Neural progenitor cell (in vitro differentiated cells): ENCODE measurements at places on chromosomes 3 and 15.

DNA sequence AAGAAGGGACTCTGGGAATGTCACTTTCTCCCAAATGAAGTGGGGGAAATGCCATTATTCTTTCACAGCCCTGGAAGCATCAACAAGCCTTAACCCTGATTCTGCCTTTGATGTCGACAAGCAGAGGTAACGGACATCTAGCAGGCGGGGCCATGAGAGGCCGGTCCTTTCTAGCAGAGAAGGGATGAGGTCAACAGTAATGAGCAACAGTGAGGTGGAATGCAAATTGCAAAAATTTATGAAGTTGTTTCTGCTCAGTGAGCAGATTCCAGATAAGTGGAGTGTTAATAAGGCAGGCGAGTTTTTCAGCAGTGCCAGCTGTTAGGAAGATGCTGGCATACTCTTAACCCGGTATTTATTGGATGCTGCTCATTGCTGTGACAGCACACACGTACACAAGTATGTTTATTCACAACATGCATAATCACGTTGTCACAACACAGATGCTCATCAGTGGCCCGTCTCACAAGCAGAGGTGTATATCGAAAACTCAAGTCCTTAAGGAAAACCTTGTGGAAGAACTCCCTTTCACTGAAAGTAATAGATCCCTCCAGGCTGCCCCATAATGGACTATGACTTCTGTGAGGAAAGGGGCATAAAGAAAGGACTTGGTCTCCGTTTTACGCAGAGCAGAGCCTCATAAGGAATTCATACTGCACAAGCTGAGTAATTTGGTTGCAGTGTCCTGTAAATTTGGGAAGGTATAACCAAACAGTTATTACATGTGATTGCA, 329.0 kb downstream of the IGSF11 start:
- peak; percentile 42 for DNase-seq
- peaks cover 11% of the 10 kb centered on the region for H3K4me1 ChIP-seq
- no peaks in the 10 kb centered on the region for H3K36me3 ChIP-seq
- H3K27me3 ChIP-seq = no peaks in the 10 kb centered on the region
- H3K27ac ChIP-seq = no peak overlapping the region

GRCh38 chr3:25497096-25497495, 69.0 kb downstream of the RARB start:
- H3K27me3 ChIP-seq = no peaks in the 10 kb centered on the region
- no peaks in the 10 kb centered on the region for H3K36me3 ChIP-seq
- no peak overlapping the region for H3K27ac ChIP-seq
- no peak for DNase-seq

- DNase-seq = no peak
- H3K27me3 ChIP-seq = no peaks in the 10 kb centered on the region
- H3K4me3 ChIP-seq = no peak overlapping the region
- no peak overlapping the region for H3K27ac ChIP-seq
- H3K36me3 ChIP-seq = no peaks in the 10 kb centered on the region
- H3K4me1 ChIP-seq = no peaks in the 10 kb centered on the region
Observed at GRCh38 chr3:117842086-117842485, 1132.5 kb downstream of the TUSC7 start.

- H3K27me3 ChIP-seq = peaks cover 37% of the 10 kb centered on the region
- peak overlapping the region; percentile 94 for H3K4me3 ChIP-seq
- H3K36me3 ChIP-seq = no peaks in the 10 kb centered on the region
- no peak overlapping the region for H3K27ac ChIP-seq
- DNase-seq = no peak
- peaks cover 50% of the 10 kb centered on the region for H3K4me1 ChIP-seq
Observed at GRCh38 chr3:50154476-50154839, 666 bp upstream of the SEMA3F start.

DNA sequence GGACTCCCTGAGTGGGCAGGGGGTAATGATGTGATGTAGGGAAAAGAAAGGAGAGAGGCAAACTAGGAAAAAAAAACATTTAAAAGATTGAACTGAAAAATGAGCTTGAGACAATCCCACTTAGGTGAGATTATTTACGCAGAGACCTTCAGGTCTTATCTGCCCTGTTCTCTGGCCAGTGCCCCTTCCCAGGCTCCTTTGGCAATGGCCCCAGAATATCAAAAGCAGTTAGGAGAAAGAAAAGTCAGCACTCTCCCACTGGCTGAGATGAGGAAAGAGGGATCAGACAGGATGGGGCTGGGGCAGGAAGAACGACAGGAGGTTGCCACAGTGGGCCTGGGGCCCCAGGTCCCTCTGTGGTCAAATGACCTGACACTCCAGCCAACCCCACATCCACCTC, 105.4 kb downstream of the MEGF11 start:
- H3K4me1 ChIP-seq = peaks cover 11% of the 10 kb centered on the region
- no peak overlapping the region for H3K27ac ChIP-seq
- DNase-seq = no peak
- no peak overlapping the region for H3K4me3 ChIP-seq

DNA sequence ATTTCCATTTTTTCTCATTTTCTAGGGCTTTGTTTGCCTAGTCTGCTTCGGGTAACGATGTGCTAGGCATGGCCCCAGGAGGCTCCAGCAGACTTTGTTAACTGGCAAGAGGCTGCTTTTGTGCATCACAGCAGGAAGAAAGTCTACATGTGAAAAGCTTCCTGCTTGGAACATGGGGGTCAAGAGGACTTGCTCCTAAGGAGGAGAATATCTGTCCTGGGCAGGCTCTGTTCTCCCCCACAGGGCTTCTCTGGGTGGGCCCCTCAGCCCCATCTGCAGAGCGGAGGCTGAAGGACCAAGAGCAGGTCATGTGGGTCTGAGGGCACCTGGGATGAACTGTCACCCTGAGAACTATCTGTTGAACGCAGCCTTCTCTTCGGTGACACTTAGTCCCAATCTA, 94.7 kb downstream of the CCNL1 start:
- H3K27ac ChIP-seq = no peak overlapping the region
- H3K36me3 ChIP-seq = no peaks in the 10 kb centered on the region
- H3K4me3 ChIP-seq = no peak overlapping the region
- DNase-seq = peak; percentile 62

DNA sequence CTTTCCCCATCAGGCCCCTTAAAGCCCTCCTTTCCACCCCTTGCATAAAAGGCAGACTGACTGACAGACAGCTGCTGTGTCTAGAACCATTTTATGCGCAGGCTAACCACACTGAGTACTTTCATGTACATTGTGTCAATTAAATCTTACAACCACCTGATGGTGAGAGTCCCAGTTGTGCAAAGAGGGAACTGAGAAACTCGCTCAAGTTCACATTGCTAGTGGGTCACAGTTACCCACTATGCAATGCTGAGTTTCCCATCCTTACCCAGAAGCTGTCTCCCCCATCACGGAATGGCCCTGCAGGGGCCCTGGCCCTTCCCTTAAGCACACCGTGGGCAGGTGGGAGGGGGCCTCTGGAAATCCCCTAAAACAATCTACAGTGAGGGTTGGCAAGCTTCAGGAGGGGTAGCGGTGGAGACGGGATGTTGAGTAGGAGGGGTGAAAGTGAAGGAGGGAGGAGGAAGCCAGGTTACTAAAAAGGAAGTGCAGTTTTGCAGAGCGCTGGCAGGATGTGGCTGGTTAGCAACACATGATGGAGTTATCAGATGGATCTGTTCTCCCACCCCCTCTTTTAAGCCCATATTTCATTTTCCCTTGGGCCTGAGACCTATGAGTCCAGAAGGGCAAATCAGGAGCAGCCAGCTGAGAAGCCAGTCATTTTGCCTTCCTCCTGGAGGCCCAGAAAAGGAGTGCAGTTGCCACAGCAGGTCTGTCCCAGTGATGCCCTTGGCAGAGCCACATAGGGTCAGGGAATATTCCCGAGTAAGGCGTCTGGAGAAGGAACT, 30.0 kb downstream of the STARD5 start:
- H3K27me3 ChIP-seq = no peaks in the 10 kb centered on the region
- no peak overlapping the region for H3K4me3 ChIP-seq
- no peak for DNase-seq
- H3K27ac ChIP-seq = no peak overlapping the region
- no peaks in the 10 kb centered on the region for H3K4me1 ChIP-seq
- H3K36me3 ChIP-seq = no peaks in the 10 kb centered on the region

- H3K27me3 ChIP-seq = no peaks in the 10 kb centered on the region
- H3K27ac ChIP-seq = no peak overlapping the region
- H3K4me1 ChIP-seq = no peaks in the 10 kb centered on the region
- H3K36me3 ChIP-seq = no peaks in the 10 kb centered on the region
- DNase-seq = no peak
Observed at GRCh38 chr3:111472556-111472955, 69.4 kb upstream of the CD96 start.

DNA sequence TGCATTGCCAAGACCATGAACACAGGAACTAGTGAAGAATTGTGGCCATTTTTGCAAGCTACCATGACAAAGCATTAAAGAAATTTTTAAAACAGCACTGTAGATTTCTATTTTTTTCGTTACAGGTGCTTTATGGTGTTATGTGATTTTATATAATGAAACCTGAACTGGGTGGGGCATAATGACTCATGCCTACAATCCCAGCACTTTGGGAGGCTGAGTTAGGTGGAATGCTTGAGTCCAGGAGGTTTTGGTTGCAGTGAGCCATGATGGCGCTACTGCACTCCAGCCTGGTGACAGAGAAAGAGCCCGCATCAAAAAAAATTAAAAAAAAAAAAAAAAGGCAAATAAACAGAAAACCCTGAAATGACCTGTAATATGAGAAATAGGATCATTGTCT, 846.7 kb downstream of the EPHA3 start:
- no peaks in the 10 kb centered on the region for H3K36me3 ChIP-seq
- peaks cover 3% of the 10 kb centered on the region for H3K4me1 ChIP-seq
- DNase-seq = no peak
- H3K27me3 ChIP-seq = no peaks in the 10 kb centered on the region
- no peak overlapping the region for H3K27ac ChIP-seq

- H3K36me3 ChIP-seq = no peaks in the 10 kb centered on the region
- H3K4me1 ChIP-seq = no peaks in the 10 kb centered on the region
- no peak for DNase-seq
- no peak overlapping the region for H3K4me3 ChIP-seq
- H3K27me3 ChIP-seq = no peaks in the 10 kb centered on the region
Observed at GRCh38 chr15:98369081-98369716, 279.1 kb upstream of the IGF1R start.

DNA sequence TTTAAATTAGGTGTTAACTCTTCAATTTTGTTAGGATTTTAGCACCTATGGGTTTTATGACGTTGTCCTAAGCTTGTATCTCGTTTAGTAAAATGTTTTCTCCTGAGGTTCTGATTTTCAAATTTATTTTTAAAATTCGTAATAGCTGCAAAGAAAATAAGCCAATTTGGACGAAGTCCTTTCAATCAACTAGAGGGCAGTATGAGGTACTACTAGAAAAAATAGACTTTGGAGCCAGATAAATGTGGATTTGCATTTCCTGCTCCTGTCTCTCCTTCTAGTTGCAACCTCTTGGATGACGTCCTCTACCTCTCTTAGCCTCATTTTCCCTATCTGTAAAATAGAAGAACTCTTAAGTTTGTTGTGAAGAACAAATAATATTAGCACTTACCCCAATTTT, 81.1 kb downstream of the SLTM start:
- no peak overlapping the region for H3K4me3 ChIP-seq
- H3K4me1 ChIP-seq = no peaks in the 10 kb centered on the region
- DNase-seq = no peak
- H3K27ac ChIP-seq = no peak overlapping the region
- no peaks in the 10 kb centered on the region for H3K27me3 ChIP-seq

- no peaks in the 10 kb centered on the region for H3K27me3 ChIP-seq
- no peaks in the 10 kb centered on the region for H3K36me3 ChIP-seq
- no peak overlapping the region for H3K27ac ChIP-seq
- H3K4me3 ChIP-seq = no peak overlapping the region
Observed at GRCh38 chr3:15531346-15531745, 9.8 kb upstream of the COLQ start.

GRCh38 chr3:126894475-126894874, 88.4 kb upstream of the PLXNA1 start:
- DNase-seq = no peak
- H3K27me3 ChIP-seq = no peaks in the 10 kb centered on the region
- no peaks in the 10 kb centered on the region for H3K36me3 ChIP-seq
- no peaks in the 10 kb centered on the region for H3K4me1 ChIP-seq

DNA sequence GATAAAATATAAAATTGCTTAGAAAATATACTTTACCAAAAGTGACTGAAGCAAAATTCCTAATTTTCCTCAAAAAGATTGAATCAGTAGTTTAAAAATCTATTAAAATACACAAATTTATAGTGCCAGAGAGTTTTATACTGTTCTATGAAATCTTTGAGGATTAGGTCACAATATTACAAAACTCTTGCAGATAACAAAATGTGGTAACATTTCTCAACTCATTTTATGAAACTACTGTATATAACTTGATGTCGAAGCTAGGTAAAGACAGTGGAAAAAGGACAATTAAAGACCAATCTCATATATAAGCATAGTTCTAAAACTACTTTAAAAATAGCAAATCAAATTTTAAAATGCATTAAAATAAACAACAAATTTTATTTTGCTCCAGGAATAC, 15.9 kb downstream of the VEPH1 start:
- H3K27ac ChIP-seq = no peak overlapping the region
- H3K4me3 ChIP-seq = no peak overlapping the region
- H3K27me3 ChIP-seq = no peaks in the 10 kb centered on the region
- H3K4me1 ChIP-seq = no peaks in the 10 kb centered on the region
- no peak for DNase-seq

GRCh38 chr3:60703956-60704736, 547.1 kb downstream of the FHIT start:
- H3K4me3 ChIP-seq = no peak overlapping the region
- no peak overlapping the region for H3K27ac ChIP-seq
- DNase-seq = no peak
- H3K4me1 ChIP-seq = no peaks in the 10 kb centered on the region

- H3K4me3 ChIP-seq = no peak overlapping the region
- no peaks in the 10 kb centered on the region for H3K27me3 ChIP-seq
- H3K4me1 ChIP-seq = peaks cover 13% of the 10 kb centered on the region
- no peak overlapping the region for H3K27ac ChIP-seq
Observed at GRCh38 chr15:36218991-36219390, 360.4 kb upstream of the CDIN1 start.

- H3K4me1 ChIP-seq = peaks cover 12% of the 10 kb centered on the region
- H3K27me3 ChIP-seq = peaks cover 34% of the 10 kb centered on the region
- no peaks in the 10 kb centered on the region for H3K36me3 ChIP-seq
- no peak overlapping the region for H3K4me3 ChIP-seq
Observed at GRCh38 chr15:40847223-40847961, 3.5 kb downstream of the SPINT1 start.

DNA sequence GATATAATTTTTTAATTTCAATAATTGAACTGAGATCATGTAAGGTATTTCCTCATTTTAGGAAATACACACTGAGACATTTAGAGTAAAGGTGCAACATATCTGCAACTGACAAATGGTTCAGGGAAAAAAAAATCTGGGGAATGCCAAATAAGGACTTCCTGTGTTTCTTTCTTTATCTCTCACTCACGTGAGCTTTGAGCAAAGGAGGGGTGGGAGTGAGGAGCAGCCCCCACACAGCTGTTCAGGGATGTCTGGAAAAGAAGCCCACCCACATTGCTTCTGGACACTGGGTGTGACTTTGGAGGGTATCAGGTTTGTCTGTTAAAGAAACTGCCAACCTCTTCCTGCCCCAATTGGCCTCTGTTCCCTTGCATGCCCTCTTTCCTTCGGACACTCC, 5.6 kb upstream of the TP63 start:
- H3K4me1 ChIP-seq = no peaks in the 10 kb centered on the region
- no peaks in the 10 kb centered on the region for H3K36me3 ChIP-seq
- DNase-seq = peak; percentile 28
- H3K4me3 ChIP-seq = no peak overlapping the region
